Effector CD8-positive, alpha-beta T cell (primary cell): ENCODE measurements at places on chromosomes 2 and 18.

DNA sequence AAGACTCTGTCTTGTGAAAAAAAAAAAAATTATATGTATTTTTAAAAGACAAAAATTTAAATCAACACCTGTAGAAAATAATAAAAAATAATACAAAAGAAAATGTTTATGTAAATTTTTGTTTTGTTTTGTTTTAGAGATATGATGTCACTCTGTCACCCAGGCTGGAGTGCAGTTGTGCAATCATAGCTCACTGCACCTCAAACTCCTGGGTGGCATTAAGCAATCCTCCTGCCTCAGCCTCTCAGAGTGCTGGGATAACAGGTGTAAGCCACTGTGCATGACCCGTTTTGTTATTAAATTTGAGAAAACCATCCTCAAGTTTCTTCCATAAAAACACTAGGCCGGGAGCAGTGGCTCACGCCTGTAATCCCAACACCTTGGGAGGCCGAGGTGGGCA lies 56.2 kb upstream of the B3GNT7 start:
- DNase-seq, result no peak

GRCh38 chr2:235414422-235414821 lies 79.4 kb upstream of the AGAP1 start:
- DNase-seq, result no peak

DNA sequence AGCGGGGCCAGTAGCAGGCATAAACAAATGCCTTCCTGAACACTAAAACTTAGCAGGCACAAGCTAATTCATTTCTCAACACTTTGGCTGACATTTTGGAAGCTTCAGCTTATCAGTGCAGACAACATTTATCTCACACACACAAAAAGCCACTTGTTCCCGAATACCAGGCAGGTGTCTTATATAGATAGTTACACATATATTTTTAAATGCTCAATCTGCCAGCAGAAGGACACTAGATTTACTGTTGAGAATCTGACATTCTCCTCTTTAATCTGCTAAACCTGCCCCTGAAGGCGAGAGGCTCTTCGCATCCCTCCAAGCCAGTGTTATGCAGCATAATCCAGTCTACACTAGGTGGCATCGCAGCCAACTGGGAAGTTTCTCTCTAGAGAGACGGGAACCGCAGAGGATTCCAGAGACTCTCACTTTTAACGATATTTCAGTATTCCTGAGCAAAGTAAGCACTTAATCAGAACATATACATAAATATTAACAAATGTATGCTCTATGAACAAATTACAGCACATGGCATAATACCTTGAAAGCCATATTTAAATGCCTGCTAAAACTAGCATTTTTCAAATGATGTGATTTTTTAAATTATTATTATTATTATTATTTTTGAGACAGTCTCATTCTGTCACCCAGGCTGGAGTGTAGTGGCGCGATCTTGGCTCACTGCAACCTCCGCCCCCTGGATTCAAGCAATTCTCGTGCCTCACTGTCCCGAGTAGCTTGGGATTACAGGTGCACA lies 90.2 kb upstream of the SCG2 start:
- DNase-seq, result no peak

GRCh38 chr2:221948076-221948475 lies 350.7 kb downstream of the PAX3 start:
- DNase-seq, result no peak

DNA sequence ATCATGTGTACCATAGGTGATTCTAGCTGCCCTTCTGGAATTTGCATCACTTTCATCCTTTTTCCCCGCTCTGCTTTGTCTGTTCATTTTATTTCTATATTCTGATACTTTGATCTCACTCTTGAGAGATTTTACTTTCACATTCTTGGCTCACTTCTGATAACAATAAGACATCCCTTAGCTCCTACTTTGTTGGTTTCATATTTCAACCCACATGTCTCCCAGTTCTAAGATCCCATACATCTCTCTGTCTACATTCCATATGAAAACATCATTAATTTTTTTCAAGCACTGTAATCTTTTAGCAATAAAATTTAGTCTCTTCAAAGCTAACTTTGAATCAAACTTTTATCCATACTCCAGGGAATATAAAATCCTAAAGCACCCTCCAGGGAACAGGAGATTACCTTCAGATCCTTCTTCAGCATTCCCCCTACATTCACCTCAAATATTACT lies 75.6 kb downstream of the COL3A1 start:
- DNase-seq, result no peak

- no peak for DNase-seq
Measured at GRCh38 chr2:223096235-223096970, 44.4 kb downstream of the KCNE4 start.

DNA sequence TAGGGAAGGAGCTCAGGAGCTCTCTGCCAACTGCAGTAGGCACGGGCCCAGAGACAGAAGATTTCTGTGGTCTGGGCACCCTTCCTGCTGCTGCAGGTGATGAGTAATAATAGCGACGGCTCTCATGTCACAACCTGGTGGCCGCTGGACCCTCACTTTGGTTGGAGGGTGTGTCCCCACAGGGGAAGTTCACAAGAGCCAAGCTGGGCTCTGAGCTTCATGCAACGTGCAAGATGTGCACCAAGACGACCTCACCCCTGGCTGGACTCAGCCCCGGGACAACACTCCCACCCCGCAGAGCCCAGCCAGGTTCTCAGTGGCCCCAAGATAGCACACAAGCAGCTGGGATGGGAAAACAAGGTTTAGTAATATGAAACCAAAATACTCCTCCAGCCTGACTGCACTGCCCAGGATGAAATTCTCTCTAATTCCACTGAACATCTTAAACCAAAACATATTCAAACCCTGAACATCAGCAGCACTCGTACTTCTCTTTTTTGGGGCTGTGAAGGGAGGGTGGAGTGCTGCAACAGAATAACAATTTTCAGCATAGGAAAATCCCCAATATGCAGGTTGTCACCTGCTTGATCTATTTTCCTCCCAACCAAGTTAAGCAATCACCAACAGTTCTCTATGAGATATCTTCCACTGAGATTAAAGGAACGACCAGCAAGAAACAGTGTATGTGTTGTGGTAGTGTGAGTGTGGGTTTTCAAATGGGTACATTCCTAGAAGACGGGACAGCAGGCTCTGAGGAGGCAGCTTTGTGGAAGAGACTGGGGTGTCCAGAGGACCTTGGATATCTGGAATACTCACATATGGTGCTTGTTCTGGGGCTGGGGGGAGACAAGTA lies 26.5 kb downstream of the BCL2 start:
- no peak for DNase-seq

GRCh38 chr2:183926433-183926832 lies 671.9 kb upstream of the ZNF804A start:
- no peak for DNase-seq

DNA sequence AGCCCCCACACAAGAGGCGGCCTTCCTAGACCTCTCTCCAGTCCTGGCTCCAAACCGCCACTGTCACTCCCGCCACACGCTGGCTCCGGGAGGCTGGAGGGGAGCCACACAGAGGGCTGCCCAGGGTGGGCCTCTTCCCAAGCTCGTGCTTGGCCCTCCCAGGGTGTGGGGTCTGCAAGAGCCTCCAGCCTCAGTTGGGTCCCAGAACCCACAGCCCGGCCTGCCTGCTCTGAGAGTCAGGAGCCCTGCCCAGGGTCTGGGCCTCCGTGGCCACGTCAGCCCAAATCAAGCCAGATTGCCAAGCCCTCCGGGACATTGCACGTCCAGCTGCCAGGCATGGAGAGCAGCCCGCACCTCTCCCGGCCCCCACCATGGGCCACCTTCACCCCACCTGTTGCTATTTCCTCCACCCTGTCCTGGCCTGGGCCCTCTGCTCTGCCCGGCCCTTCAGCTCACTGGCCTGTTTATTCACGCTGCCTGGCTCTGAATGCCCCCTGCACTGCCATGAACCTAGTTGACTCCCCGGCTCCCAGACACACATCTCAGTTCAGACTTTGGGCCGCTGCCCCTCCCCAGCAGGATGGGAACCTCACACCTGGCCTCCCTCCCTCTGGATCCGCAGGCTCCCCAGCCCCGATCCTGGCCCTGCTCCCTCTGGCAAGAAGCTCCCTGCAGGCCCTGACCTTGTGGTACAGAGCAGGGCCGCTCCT lies 61.0 kb downstream of the BIN1 start:
- no peak for DNase-seq

DNA sequence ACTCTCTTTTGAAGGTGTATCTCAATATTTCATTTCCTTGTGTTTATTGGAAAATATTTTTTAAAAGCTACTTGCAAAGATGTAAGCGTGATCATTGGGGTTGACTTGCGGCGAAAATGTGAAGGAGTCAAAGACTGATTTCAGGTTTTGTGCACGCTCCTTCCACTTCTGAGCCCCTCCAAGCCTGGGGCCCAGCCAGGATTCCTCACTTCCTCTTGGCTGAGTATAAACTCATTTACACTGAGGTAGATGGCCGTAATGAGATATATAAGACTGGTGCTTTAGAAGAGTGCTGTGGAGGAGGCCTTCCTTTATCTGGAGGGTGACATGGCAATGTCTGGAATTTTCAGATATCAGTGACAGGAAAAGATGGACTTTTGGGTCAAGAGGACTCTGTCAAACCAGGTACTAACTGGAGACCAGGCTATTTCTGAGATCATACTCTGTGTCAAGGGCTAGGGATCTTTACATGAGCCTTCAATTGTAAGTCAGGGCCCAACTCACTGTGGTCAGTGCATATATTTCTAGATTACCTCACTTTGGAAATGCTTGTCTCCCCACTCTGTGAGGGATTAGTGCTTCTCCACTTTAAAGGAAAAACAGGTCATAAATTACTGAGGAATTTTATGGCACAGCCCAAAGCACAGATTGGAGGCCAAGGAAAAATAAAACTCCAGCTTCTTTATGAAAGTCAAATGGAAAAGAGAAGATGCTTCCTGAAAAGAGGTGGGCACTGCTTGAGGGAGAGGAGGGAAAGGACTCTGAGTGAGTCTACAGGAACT lies 22.8 kb downstream of the PRKCE start:
- DNase-seq, result no peak
